ENCODE measurements at places on chromosomes 1 and 21. TPM values are rescaled to one million over a fixed set of nuclear protein-coding genes. Genes with fewer than 3 reads are reported as not detected.

DNA sequence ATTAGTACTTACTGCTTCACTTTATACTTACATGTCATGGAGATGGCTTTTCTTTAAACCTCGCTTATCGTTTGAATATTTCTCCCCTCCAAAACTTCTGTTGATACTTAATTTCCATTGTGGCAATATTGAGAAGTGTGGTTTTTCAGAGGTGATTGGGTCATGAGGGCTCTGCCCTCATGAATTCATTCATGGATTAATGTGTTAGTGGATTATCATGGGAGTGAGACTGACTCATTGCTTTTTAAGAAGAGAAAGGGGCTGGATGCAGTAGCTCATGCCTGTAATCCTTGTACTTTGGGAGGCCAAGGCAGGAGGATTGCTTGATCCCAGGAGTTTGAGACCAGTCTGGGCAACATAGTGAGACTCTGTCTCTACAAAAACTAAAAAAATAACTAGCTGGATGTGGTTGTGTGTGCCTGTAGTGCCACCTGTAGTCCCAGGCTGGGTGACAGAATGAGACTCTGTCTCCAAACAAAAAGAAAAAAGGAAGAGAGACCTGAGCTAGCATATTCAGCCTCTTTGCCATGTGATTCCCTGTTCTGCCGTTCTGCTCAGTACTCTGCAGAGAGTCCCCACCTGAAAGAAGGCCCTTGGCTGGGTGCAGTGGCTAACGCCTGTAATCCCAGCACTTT lies 30.2 kb downstream of the RABGAP1L start:
- DNase-seq: no peak

- no peak for DNase-seq
Observed at GRCh38 chr1:204980840-204981405, 62.1 kb upstream of the CNTN2 start.

DNA sequence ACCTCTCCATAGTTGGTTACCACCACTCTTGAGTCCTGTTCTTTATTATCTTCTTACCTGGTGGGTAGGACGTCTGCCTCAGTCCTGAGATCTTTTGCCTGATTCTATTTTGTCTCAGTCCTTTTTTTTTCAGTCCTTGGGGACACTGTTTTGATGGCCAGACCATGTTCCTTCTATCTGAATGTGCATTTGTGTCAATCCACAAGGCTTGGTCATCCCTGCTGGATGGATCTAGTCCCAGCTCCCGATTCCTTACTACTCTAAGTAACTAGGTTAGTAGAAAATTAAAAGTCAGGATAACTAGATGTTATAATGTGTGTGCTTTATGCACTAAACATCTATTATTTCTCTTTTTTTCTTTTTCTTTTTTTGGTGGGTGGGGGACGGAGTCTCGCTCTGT lies 28.1 kb upstream of the AK4 start:
- DNase-seq: no peak

ATP1B1 gene
- total RNA-seq: not detected

DNA sequence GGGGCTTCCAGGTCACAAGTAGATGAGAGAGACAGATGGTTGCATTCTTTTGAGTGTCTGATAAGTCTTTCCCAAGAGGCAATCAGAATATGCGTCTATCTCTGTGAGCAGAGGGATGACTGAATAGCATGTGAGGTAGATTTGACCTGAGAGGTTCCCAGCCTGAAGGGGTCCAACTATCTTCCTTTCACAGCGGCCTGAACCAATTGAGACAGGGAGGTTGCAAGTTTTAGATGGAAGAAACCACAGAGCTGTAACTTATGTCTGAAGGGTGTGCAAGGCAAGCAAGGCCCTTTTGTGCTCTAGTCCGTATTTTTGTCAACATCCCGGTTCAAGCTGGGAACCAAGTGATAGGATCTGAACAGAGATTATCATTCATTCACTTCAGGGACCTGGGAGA lies 9.9 kb upstream of the RNF187 start:
- DNase-seq: no peak

Data from Karpas-422 (cell line).